ENCODE measurements at places on chromosomes 12 and 14.
A peak's percentile ranks its signal among the peaks of the same experiment; 100 is the strongest.

GRCh38 chr12:31474751-31475150 lies 116.2 kb downstream of the DENND5B start:
- DNase-seq: no peak

DNA sequence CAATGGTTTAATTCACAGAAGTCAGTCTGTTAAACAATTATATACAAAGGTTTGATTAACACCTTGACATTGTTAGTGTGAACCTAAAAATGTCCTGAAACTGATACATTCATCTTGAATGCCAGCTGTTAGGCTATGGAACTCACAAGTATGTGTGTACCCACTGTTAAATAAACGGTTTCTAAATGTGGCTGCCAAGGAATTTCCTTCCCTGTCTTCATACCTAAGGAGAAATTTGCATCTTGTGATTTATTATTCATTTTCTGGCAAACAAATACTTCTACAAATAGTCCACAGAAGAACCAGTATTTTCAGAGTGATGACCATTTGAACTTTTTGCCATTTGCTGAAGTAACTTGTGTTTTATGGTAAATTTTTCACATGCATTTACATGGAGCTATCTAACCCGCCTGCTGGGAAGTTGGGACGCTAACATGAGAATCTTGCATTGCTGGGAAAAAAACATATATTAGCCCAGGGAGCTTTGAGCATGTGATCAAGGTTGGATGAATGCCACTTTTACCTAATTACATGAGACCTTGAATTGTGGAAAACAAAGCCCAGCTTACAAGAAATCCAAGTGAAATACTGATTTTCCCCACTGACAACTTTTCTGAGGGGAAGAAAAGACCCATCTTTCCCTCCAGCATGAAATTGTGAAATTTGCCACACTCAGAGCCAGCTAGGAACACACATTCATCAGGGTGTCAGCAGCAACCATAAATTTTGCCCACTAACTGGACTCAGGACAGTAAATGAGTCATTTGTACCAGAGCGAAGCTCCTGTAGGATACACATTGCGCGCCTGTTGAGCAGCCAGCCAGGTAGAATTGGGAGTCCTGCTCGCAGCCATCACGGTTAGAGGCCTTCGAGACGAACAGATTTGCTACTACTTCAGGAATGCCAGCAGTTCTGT lies 118.0 kb downstream of the KICS2 start:
- DNase-seq: peak; percentile 46

DNA sequence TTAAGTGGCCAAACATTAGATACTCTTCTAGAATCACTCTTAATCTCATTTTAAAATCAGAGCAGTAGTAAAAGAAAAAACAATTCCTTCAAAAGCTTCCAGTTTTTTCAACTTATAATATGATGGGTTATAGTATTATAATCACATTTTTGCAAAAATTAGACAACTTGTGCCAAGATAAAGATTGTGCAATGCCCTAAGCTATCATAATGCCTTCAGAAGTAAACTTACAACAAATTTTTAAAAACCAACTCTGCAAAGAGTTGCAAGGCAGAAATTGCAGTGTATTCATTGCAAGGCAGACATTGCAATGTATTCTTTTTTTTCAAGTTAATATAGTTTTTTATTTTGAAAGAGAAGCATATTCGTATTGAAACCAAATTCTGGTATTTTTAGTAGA lies 47.2 kb upstream of the KITLG start:
- DNase-seq: no peak

DNA sequence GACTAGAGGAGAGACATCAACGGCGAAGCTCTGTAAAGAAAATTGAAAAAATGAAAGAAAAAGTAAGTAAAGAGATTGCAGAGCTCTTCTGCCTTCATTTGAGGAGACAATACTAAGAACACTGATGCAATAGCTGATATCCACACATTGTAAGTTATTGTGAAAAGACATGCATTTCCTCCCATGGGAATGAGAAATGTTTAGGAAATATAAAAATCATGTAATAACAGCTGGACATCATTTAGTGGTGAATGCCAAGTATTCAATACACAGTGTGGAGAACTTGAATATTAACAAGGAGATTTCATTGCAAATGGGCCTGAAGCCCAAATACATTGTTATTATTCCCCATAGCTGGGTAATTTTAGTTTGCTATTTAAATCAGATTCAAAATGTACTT lies 179.2 kb downstream of the KICS2 start:
- peak; percentile 76 for DNase-seq

- DNase-seq: no peak
Measured at GRCh38 chr12:98385641-98386040, 129.7 kb upstream of the TMPO start.

GRCh38 chr12:106178562-106178961 lies 39.8 kb upstream of the NUAK1 start:
- DNase-seq: no peak

DNA sequence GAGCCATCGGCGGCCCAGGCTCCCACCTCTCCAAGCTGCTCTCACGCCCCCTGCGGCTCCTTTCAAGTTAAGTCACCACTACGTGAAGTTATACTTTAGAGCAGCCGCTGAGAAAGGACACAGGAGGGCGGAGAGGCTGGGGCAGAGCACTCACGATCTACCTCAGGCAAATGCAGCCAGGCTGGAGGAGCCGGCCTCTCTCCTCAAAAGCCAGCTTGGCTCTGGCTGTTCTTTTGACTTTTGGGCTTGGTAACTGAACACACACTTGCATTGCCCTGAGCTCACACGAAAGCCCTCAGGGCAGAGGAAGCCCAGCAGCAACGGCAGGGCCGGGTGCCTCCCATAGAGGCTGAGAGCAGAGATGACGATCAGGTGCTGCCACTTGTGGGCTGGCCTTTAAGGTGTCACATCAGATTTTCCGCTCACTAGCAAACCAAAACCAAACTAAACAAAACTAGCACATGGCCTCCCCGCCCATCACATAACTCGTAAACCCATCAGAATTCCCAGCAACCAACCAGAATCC lies 75.2 kb downstream of the PITPNM2 start:
- DNase-seq: peak; percentile 82
